ENCODE measurements at places on chromosomes 12 and 14.

DNA sequence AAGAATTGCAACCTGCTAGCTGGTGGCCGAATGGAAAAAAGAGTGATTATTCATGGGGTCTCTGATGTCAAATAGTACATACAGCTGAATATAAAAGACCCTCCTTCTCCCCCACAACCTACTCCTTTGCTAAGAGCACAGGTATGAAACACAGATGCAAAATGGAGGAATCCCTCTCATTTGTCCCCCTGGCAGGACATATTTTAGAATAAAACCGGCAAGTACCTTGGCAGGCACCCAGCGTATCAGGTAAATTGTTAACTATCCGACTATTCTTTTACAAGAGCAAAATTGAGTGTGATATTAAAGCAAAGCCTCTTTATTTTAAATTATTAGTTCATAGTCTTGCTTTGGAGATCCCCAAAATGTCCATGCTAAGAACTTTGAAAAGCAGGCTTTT, 73.7 kb upstream of the USP44 start:
- DNase-seq, result no peak

DNA sequence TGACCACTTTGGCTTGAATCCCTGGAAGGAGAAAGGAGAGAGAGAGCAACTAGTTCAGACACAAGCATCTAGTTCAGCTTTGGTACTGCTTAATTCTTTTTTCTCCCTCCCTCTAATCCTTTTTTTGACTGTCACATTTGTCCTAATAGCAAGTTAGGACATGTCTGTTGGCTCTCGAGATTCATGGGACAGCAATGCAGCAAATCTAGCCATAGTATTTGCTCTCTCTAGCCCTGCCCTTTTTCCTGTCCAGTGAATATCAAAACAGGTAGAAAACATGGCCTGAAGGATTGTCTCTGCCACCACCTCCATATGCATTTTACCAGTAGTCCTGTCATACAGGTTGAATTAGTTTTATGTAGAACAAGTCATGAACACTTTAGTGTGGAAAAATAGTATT, 116.4 kb downstream of the PTPRB start:
- no peak for DNase-seq

GRCh38 chr14:69066396-69067171, 86.3 kb downstream of the DCAF5 start:
- DNase-seq, result no peak

- no peak for DNase-seq
Observed at GRCh38 chr12:73106296-73106695, 834.1 kb downstream of the TRHDE start.

GRCh38 chr14:99420711-99421110, 59.9 kb downstream of the SETD3 start:
- no peak for DNase-seq

GRCh38 chr12:48671231-48671856, 10.7 kb downstream of the KANSL2 start:
- no peak for DNase-seq

DNA sequence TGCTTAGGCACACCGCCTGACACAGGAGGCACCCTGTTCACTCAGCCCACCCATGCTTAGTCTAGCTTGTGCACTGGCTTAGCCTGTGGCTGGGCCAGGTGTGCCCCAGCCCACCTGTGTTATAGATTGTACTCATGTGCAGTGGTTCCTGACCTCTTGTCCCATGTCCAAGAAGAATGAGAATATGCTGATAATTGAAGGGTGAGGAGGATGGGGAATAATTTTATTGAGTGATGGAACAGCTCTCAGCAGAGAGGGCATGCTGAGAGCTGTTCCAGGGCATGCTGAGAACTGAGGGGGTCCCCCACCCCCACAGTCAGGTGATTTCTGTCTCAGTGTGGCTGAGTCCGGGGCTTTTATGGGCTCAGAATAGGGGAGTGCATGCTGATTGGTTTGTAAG, 395.9 kb downstream of the FUT8 start:
- DNase-seq, result no peak

DNA sequence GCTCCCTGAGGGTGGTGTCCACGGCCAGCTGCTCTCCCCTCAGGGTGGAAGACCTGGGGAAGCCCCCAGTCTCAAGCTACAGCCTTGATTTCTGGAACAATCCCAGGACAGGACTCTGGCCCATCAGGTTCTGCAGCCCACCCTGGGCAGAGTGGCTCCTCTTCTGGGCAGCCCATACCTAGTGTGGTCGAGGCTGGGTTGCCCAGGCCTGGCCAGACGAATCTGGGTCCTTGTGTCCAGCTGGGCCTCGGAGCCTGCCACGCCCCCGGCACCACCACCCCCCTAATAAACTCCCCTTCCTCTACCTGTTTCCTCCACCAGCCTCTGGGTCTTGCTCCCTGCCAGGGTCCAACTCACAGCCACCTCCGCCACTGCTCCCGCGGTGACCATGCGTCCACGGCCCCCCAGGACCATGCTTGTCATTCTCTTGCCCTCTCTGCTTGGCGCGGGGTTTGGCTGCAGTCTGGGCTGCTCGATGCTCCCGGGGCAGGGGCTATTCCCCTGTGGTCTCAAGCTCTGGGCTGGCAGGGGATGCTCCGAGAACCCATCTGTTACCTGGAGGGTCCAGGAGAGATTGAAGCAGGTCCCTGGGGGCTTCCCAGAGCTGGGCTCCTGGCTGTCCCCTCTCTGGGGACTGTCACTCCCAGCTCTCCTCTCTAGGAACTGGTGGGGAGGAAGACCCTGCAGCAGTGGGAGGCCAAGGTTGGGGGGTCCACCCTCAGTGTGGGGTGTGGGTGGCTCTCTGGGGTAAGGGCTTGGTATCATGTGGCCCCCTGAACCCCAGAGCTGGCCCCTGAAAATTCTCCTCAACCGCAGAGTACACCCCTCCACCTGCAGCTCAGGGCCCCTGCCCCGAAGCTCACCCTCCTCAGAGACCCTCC, 8.7 kb upstream of the GPR132 start:
- DNase-seq, result no peak

Data from activated CD8-positive, alpha-beta T cell treated with anti-CD3 and anti-CD28 coated beads, Interleukin-2, amount 10 ng/mL, durations not matched to agents 7 days and 5 days (primary cell).